ENCODE measurements at places on chromosomes 6 and 20.
A peak's percentile ranks its signal among the peaks of the same experiment; 100 is the strongest.

GRCh38 chr6:3414327-3415081, 42.3 kb downstream of the SLC22A23 start:
- peaks cover 30% of the 10 kb centered on the region for H3K4me1 ChIP-seq
- no peaks in the 10 kb centered on the region for H3K27me3 ChIP-seq
- no peak overlapping the region for H3K4me3 ChIP-seq
- peak; percentile 79 for DNase-seq

DNA sequence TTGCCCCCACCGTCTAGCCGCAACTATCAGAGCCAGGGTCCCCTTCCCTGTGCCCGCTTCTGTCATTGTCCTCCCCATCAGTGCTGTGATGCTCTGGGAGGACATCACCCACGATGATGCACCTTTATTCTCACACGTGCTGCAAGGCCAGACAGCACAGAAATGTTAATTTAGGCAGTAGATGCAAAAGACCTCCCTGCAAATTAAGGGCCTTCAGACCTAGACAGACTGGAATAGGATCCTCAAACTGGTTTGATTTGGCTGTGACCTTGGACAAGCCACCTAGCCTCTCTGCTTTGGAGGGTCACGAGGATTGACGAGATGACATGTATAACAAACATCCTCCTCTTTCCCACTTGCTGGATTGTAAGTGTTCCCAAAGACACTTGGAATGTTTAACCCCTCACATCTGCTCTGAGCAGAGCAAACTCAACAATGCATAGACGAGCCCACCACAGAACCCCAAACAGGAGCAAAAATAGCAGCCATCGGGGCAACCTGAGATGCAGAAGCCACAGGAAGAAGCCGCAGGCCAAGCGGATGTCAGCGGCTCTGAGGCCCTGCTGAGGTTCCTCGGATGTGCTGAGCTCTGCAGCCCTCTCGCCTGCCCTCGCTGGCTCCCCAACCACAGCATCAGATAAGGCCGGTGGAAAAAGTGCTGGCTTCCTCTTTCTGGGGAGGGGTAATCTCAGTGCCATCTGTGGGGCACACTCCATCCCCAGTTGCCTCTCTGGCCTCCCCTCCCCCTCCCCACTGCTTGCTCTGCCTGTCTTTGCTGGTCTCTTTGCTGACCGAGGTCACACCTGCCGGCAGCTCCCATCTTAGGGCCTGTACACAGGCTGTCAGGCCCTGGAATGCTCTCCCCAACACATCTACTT, 35.3 kb downstream of the TOX2 start:
- no peak overlapping the region for H3K4me3 ChIP-seq
- H3K27me3 ChIP-seq = no peaks in the 10 kb centered on the region
- no peak overlapping the region for H3K27ac ChIP-seq
- no peaks in the 10 kb centered on the region for H3K4me1 ChIP-seq

- H3K27ac ChIP-seq = no peak overlapping the region
- H3K4me3 ChIP-seq = no peak overlapping the region
- no peaks in the 10 kb centered on the region for H3K36me3 ChIP-seq
- DNase-seq = no peak
- H3K4me1 ChIP-seq = no peaks in the 10 kb centered on the region
- H3K27me3 ChIP-seq = no peaks in the 10 kb centered on the region
These were observed 758.3 kb downstream of the HDGFL1 start for GRCh38 chr6:23327621-23328020.

DNA sequence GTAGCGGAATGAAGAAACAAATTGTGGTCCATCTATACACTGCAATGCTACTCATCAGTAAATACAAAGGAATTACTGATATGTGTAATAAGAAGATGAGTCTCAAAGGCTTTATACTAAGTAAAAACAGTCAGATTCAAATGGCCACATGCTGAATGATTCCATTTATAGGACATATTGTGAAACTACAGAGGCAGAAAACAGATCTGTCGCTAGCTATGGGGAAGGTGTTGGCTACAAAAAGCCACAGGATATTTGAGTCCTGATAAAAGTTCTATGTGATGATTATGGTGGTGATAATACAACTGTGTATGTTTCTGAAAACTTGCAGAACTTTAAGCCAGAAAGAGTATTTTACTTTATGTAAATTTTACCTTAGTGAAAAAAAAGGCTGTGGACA, 313.2 kb downstream of the HDGFL1 start:
- H3K4me1 ChIP-seq = peaks cover 11% of the 10 kb centered on the region
- no peak overlapping the region for H3K4me3 ChIP-seq
- peak overlapping the region; percentile 87 for H3K27ac ChIP-seq
- H3K27me3 ChIP-seq = no peaks in the 10 kb centered on the region

DNA sequence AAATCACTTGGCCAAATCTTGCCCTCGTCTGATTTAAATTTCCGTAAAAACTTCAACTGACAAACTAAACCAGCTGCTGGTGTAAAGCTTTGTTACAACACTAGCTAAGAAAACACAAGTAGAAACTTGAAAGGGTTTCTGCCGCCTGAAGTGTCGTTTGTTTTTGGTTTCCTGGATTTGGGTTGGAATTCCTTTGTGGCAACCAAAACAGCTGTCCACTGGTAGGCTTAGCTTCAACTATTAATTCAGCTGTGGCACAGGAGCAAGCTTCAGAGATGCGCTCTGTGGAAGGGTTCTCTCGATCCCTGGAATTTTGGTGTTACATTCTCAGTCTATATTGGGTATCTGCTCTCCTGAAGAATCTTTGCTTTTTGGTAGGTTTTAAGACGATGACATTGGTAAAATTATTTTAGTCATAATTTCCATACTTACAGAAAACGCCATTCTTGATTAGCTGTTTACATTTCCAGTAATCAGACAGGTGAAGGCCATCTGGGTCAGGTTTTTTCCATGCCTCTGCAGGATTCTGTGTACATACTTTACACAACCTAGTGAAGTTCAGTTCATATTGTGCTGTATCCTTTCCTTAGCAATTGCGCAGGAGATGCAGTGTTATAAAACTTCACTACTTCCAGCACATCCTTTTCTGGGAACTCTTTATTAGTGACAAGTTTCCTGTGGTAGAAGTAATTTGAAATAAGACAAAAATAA, 29.9 kb upstream of the SAMD3 start:
- DNase-seq = no peak
- H3K36me3 ChIP-seq = no peaks in the 10 kb centered on the region
- H3K4me3 ChIP-seq = no peak overlapping the region
- H3K27ac ChIP-seq = no peak overlapping the region
- H3K27me3 ChIP-seq = no peaks in the 10 kb centered on the region

GRCh38 chr6:143543435-143543834, 31.9 kb upstream of the FUCA2 start:
- no peak overlapping the region for H3K4me3 ChIP-seq
- no peaks in the 10 kb centered on the region for H3K27me3 ChIP-seq
- H3K4me1 ChIP-seq = peaks cover 32% of the 10 kb centered on the region
- no peaks in the 10 kb centered on the region for H3K36me3 ChIP-seq
- no peak for DNase-seq
- peak overlapping the region; percentile 96 for H3K27ac ChIP-seq

- no peaks in the 10 kb centered on the region for H3K36me3 ChIP-seq
- H3K4me3 ChIP-seq = no peak overlapping the region
- no peak for DNase-seq
- H3K27ac ChIP-seq = no peak overlapping the region
- H3K4me1 ChIP-seq = no peaks in the 10 kb centered on the region
These were observed 116.7 kb downstream of the UNC5CL start for GRCh38 chr6:40922281-40922680.

DNA sequence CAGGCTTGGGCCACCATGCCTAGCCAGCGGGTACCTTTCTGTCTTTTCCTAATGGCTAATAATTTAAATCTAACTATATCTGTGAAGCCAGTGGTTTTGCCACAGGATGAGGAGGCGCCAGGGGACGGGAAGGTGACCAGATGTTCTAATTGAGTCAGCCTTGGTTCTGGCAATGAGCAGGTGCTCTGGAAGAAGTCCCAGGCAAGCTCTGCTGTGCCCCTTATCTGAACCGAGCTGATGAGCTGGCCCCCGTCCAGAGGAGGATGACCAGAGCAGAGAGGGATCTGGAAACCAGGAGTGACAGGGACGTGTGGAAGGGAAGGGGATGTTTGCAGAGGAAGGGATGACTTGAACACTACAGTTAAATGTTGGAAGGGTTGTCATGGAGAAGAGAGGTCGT, 46.7 kb downstream of the SLC35D3 start:
- no peaks in the 10 kb centered on the region for H3K36me3 ChIP-seq
- peak overlapping the region; percentile 94 for H3K27ac ChIP-seq
- no peak for DNase-seq
- H3K27me3 ChIP-seq = no peaks in the 10 kb centered on the region

DNA sequence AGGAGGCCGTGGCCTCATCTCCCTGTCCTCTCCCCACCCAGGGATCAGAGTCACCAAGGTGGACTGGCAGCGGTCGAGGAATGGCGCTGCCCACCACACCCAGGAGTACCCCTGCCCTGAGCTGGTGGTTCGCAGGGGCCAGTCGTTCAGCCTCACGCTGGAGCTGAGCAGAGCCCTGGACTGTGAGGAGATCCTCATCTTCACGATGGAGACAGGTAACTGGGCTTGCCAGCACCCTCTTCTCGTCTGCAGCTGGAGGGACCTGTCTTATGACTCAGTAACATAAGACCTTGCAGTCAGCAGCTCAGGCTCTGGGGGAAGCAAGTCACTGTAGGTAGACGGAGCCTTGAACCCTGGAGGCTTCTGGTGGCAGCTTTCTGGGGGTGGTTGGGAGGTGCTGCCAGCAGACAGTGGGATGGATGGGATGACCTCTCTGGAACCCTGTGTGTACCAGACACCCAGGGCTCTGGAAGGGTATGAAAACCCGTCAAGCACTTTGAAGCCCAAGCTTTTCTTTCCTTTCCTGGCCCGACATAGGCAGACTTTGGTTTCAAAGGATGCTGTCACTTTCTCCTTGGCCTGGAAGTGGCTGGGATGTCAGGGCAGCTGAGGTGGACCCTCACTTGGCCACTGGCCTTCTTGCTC, 13.8 kb downstream of the TGM6 start:
- no peak overlapping the region for H3K4me3 ChIP-seq
- no peaks in the 10 kb centered on the region for H3K36me3 ChIP-seq
- no peak overlapping the region for H3K27ac ChIP-seq
- H3K4me1 ChIP-seq = no peaks in the 10 kb centered on the region

Data from hepatocyte (in vitro differentiated cells).